NT2/D1 (cell line): ENCODE measurements at places on chromosomes 6 and 20.

DNA sequence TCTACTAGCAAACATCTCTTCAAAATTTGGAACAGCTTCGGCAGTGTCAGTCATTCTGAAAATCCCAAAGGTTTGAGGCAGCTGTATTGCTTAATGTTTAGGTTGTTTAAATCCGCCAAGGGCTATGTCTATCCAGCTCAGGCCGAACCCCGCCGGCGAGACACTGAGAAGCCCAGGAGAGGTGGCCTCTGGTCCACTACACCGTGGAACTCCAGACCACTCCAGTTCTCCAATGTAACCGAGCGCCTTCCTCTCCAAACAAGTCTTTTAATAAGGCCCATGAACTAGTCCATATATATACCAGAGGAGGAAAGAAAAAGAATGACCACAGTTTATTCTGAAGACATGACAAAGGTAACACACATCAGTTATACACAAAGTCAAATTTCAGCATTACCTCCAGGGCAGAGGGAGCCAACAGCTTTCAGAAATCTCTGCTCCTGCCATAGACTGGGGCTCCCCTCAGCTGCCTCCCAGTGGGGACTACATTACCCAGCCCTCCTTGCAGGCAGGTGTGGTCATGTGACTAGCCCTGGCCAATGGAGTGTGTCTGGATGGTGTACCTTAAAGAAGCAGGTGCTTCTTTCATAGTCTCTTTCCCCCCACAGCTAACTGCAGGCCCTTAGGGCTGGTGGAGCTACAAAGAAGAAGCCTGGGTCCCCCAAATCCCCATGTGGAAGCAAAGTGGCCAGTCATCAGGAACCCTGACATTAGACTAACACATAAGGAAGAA lies at the start of gene RAMACL:
TSS of gene RAMACL (minus strand) at position 255 of the 733 bp plus-strand sequence. CDS start at position 54, 201 bp downstream.
- DNase-seq: no peak

DNA sequence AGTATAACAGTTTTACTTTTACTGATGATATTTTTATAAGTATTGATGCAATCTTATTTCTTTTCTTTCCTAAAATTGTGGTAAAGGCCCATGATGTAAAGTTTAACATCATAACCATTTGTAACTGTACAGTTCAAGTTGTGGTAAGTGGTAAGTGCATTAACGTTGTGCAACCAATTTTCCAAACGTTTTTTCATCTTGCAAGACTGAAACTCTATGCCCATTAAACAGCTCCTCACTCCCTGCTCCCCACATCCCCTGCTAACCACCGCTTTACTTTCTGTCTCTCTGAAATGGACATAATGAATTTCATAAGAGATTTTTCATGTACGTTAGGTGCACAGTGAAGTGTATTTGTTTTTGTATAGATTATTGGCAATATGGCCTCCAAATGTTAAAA lies 106.0 kb downstream of the PACRG start:
- DNase-seq: no peak

DNA sequence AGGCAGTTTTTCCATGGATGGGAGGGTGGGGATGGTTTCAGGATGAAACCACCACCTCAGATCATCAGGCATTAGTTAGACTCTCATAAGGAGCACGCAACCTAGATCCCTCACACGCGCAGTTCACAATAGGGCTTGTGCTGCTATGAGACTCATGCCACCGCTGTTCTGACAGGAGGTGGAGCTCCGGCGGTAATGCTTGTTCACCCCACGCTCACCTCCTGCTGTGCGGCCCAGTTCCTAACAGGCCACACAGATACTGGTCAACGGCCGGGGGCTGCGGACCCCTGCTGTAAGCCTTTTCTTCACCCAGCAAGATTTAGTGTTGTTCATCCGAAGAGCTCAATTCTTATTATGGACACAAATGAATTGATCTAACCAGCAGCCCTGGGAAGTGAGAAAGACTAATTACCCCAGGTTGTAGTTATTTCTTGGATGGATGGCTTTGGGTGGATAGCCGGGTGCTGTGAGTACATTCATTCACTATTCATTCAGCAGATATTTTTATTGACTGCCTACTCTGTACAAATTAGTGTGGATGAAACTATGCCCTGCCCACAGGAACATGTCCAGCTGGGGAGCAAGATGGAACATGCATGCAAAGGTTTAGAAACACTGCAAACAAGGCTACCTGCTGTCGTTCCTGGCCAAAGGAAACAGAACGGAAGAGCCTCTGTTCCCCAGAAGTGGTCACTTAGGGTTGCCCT lies 57.2 kb downstream of the RIOK1 start:
- DNase-seq: no peak

DNA sequence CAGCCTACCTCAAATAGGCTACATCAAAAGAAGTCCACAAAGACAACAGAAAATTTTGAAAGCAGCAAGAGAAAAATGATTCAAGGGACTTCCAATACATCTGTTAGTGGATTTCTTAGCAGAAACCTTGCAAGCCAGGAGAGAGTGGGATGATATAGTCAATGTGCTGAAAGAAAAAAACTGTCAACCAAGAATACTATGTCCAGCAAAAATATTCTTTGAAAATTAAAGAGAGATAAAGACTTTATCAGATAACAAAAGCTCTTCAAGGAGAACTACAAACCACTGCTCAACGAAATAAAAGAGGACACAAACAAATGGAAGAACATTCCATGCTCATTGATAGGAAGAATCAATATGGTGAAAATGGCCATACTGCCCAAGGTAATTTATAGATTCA lies 34.0 kb downstream of the MCHR2 start:
- DNase-seq: no peak
